ENCODE measurements at places on chromosomes 11 and 22. TPM values are rescaled to one million over a fixed set of nuclear protein-coding genes. Genes with fewer than 3 reads are reported as not detected.

The OR52H1 gene
- 0.51 TPM for total RNA-seq

GRCh38 chr22:49178246-49179005, 649.2 kb downstream of the BRD1 start:
- H3K4me1 ChIP-seq, result no peaks in the 10 kb centered on the region
- H3K27ac ChIP-seq, result no peak overlapping the region
- no peak for DNase-seq
- no peaks in the 10 kb centered on the region for H3K27me3 ChIP-seq
- H3K36me3 ChIP-seq, result no peaks in the 10 kb centered on the region

The MAPK8IP2 gene
- 0.26 TPM for total RNA-seq

DNA sequence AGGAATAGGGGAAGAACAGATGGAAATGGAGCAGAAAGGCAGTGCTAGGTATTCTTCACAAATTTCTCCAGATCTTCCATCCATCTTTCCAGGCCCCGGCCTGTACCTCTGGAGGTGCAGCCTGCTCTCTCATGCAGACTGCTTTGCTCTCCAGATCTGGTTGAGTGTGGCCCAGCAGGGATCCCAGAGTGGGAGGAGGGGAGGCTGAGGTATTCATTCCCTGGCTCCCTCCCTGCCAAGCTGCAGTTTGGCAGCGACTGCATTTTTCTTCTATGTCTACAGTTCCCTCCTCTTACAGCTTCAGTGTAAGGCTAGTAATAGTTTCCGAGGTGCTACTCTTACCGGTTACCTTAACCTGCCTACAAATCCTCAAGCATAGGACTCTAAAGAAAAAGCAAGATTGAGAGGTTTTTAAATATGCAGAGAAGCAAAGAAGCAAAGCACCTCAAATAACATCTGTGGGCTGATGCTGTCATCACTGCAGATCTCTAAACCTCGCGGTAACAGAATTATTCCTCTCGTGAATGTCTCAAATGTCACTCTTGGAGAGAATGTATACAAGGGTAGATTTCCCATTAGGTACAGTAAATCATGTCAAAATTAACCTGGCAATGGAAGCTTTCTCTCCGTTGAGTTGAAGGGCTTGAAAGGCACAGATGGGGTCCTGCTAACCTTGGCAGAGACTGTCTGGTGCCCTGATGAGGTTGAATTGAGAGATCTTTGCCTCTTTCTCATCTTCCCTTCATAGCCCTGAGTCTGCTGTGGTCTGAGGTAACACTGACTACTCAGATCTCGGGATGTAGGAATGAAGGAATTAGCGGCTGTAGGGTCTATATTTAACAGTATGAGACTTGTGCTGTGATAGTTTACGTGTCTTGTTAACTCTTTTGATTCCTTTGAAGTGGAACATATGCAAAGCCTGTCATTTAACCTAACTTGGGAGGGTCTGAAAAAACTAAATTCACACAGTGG, 297.9 kb upstream of the C11orf87 start:
- no peaks in the 10 kb centered on the region for H3K27me3 ChIP-seq
- H3K4me1 ChIP-seq, result no peaks in the 10 kb centered on the region
- H3K4me3 ChIP-seq, result no peak overlapping the region
- no peak for DNase-seq
- H3K36me3 ChIP-seq, result no peaks in the 10 kb centered on the region

The ANKK1 gene
- total RNA-seq, result under 0.01 TPM

The SMIM35 gene
- not detected for total RNA-seq

DNA sequence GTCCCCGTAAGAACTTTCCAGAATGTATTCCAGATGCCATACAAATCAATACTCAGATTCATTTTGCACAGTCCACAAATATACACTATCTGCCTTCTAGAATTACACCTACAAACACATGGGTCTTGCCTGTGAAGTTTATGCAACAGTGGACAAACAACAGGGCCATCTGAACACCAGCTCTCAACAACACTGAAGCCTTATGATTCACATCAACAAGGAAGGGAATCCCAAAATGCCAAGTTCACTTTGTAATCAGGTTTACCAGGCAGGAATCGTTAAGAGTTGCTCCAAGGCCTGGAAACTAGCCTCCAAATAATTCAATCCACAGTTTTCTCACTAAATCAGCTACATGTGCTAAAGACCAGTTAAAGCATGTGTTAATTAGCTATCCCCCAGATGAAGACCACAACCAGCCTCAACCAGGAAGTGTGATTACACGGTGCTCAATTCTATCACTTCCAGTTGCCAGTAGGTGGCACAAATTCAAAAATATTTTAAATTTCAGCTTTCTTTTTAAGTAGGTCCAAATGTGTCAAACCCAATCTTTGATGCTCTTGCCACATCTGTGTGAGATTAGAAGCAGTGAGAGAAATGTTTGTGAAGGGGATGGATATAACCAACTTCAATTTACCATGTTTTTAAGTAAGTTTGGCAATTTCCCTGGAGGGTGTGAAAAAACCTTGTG, 139.1 kb upstream of the BDNF start:
- peak; percentile 27 for DNase-seq
- H3K4me3 ChIP-seq, result no peak overlapping the region
- no peaks in the 10 kb centered on the region for H3K4me1 ChIP-seq

The MOV10L1 gene
- 1.0 TPM for total RNA-seq

- H3K4me3 ChIP-seq, result no peak overlapping the region
- H3K27ac ChIP-seq, result no peak overlapping the region
- DNase-seq, result no peak
These were observed 27.6 kb downstream of the SLC6A5 start for GRCh38 chr11:20627026-20627425.

The NPAS4 gene
- not detected for total RNA-seq

The TSGA10IP gene
- total RNA-seq, result not detected

Measured in fibroblast of lung (primary cell).